ENCODE measurements at places on chromosomes 7 and 10.

DNA sequence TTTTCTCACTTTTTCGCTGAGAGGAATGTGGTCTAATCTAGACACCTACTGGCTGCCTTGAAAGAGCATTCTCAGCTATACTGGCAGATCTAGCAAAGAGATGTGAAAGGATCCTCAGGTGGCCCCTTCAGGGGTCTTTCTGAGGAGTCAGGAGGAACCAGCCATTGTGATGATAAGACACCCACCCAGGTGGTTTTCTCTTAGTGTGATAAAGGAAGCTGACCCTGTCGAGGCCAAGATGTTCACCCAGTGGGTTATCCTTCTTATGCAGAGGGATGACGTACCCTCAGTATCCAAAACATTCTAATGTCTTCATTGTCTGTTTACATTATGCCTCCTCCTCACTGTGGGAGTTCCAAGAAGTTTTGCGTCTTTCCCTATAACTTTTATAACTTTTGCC lies 98.3 kb upstream of the LRGUK start:
- peaks cover 2% of the 10 kb centered on the region for H3K36me3 ChIP-seq
- no peaks in the 10 kb centered on the region for H3K27me3 ChIP-seq
- no peak overlapping the region for H3K27ac ChIP-seq
- H3K4me3 ChIP-seq, result no peak overlapping the region
- DNase-seq, result no peak
- H3K4me1 ChIP-seq, result no peaks in the 10 kb centered on the region

- H3K27ac ChIP-seq, result no peak overlapping the region
- H3K36me3 ChIP-seq, result no peaks in the 10 kb centered on the region
- no peaks in the 10 kb centered on the region for H3K27me3 ChIP-seq
- no peak overlapping the region for H3K4me3 ChIP-seq
- DNase-seq, result peak; percentile 52
Measured at GRCh38 chr7:6252341-6252746, 20.1 kb downstream of the CYTH3 start.

DNA sequence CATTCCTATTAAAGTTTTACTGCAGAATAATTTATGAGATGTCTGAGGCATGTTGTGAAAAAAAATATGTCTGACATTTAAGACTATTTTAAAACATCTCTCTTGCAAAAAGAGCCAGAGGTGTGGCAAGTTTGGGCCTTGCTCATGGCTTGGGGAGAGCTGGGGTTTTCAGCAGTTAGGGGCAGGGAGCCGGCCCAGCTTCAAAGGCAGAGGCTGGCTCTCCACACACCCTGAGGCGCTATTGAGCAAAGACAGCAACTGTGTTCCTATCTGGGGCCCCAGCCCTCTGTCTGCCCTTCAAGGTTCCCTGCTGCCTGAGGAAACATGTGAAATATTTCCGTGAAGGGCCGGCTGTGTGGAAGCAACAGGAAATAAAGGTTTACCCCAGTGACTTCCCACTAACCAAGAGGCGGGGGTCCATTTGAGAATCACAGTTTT lies 94.0 kb downstream of the SORBS1 start:
- peaks cover 18% of the 10 kb centered on the region for H3K27me3 ChIP-seq
- DNase-seq, result peak; percentile 54
- no peak overlapping the region for H3K4me3 ChIP-seq

- no peaks in the 10 kb centered on the region for H3K4me1 ChIP-seq
- peaks cover 8% of the 10 kb centered on the region for H3K27me3 ChIP-seq
Measured at GRCh38 chr7:71768450-71768849, 636.5 kb downstream of the GALNT17 start.

DNA sequence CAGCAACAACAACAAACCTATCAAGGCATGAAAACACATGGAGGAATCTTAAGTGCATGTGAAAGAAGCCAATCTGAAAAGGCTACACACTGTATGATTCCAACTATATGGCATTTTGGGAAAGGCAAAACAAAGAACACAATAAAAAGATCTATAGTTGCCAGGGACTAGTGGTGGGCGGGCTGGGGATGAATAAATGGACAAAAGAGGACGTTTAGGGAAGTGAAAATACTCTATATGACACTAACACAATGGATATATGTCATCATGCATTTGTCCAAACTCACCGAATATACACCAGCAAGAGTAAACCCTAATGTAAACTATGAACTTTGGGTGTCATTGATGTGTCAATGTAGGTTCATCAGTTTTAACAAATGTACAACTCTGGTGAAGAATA lies 89.1 kb downstream of the SEMA3E start:
- no peaks in the 10 kb centered on the region for H3K27me3 ChIP-seq
- no peak overlapping the region for H3K27ac ChIP-seq
- H3K36me3 ChIP-seq, result no peaks in the 10 kb centered on the region
- no peak overlapping the region for H3K4me3 ChIP-seq
- no peaks in the 10 kb centered on the region for H3K4me1 ChIP-seq
- no peak for DNase-seq

Data from mesenchymal stem cell (in vitro differentiated cells and primary cell).